ENCODE measurements at places on chromosomes 5 and 9.
A peak's percentile ranks its signal among the peaks of the same experiment; 100 is the strongest.

DNA sequence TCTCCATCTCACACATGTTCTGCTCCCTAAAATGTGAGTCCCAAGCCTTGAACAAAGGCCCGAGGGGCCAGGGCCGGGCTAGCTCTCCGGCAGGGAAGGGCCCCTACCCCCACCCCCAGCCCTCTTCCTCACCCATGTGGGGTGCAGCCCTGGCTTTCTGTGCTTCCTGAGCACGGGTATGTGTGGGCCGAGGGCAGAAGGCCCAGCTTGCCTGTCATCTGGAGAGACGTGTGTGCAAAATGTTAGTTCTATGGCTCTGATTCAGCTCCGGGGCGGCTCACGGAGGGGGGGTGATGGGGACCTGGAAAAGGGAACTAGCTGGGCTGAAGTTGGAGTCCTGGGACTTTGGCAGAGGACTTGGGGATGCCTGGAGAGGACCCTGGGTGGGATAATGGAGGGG is 90.3 kb upstream of the ARAP3 start:
- no peak for DNase-seq

GRCh38 chr5:178542455-178542854 is 47.7 kb downstream of the COL23A1 start:
- DNase-seq = no peak

GRCh38 chr5:133245191-133246052 is 193.6 kb downstream of the HSPA4 start:
- peak; percentile 66 for DNase-seq

GRCh38 chr9:87431837-87432236 is 65.8 kb upstream of the DAPK1 start:
- DNase-seq = no peak

- no peak for DNase-seq
Observed at GRCh38 chr9:106324591-106325280, 538.2 kb upstream of the ZNF462 start.

GRCh38 chr5:90438100-90438499 is 28.5 kb upstream of the CETN3 start:
- no peak for DNase-seq

GRCh38 chr9:35729700-35730485 is 2.1 kb downstream of the TLN1 start:
- DNase-seq = peak; percentile 78

- no peak for DNase-seq
Observed at GRCh38 chr5:155299386-155300005, 285.9 kb downstream of the KIF4B start.

DNA sequence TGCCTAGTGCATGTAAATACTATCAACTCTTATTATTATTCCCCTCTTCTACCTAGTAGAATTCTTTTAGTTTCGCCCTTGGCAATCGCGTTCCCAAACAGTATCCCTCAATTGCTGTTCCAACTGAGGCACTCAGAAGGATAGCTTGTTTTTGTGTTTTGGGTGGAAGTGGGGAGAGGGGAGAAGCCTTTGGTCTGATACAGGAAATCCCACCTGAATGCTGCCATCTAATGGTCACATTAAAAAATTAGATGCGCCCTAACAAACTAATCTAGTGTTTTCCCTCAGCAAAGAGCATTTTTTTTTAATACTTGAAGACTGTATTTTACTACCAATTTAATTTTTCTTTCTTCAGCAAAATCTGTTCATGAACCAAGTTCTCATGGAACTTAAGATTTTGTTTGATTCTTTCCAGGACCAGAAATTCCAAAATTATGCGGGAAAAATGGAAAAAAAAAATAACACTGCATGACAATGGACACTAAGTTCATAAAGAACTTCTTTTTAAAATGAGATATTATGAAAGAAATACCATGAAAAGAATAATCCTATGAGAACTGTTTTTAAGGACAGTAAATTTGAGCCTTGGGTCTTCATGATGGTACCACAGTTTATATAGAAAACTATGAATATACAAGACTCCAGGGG is 22.2 kb upstream of the GLDC start:
- DNase-seq = no peak

- DNase-seq = peak; percentile 69
Observed at GRCh38 chr9:95852059-95853032, 23.1 kb upstream of the ERCC6L2 start.

DNA sequence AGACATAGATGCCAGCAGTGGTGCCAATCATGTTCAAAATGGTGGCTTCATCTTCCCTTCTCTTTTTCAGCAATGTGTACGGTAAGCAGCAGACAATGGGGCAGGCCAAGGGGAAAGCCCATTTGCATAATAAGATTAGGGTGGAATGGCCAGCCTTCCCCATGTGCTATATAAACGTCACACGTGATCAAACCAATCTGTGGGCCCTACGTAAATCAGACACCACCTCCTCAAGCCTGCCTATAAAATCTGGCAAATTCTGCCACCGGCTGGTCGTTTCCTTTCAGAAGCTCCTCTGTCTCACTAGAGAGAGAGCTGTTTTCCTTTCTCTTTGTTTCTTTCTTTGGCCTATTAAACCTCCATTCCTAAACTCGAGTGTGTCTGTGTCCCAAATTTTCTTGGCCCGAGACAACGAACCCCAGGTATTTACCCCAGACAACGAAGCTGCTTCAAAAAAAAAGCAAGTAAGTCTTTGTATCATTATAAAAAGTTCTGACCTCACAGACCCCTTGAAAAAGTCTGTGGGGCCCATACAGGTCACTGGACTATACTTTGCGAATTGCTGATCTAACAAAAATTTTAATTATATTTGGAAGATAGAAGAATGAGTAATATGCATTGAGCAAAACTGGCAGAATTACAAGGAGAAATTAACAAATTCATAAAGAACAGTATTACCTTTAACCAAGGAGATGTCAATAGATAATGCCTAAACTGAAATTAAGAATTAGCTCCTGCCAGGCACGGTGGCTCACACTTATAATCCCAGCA is 15.2 kb downstream of the ZBTB5 start:
- no peak for DNase-seq

- no peak for DNase-seq
Observed at GRCh38 chr5:96967400-96967799, 31.5 kb downstream of the LNPEP start.

GRCh38 chr5:178476531-178476930 is 113.7 kb downstream of the COL23A1 start:
- DNase-seq = no peak

GRCh38 chr5:134136221-134136631 is 21.7 kb downstream of the TCF7 start:
- no peak for DNase-seq

DNA sequence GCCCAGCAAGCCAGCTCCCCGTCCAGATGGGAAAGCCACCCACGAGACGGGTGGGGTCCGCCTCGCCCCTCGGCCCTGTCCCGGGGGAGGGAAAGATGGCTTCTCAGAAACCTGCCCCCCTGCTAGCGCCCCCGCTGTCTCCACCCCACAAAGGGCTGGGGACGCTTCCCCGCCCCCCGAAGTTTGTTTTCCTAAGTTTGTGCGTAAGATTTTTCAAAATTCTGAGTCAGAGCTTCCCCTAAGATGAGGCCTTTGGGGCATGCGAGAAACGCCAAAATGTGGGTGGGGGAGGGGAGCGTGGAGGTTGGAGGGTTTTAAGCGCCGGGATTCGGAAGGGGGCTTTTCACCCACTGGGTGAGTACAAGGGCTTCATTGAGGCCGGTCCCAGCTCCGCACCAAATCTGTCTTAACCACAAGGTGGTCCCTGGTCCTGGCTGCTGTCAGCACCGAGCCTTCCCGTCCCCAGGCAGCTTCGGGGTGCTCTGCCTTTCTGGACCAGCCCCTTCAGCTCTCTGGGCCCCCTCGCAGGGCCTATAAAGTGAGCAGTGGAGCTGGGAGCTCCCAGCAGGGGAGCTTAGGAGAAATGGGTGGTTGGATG is 32.3 kb downstream of the PRRX2 start:
- no peak for DNase-seq

- no peak for DNase-seq
Observed at GRCh38 chr9:137302449-137303150, 529 bp upstream of the NRARP start.

DNA sequence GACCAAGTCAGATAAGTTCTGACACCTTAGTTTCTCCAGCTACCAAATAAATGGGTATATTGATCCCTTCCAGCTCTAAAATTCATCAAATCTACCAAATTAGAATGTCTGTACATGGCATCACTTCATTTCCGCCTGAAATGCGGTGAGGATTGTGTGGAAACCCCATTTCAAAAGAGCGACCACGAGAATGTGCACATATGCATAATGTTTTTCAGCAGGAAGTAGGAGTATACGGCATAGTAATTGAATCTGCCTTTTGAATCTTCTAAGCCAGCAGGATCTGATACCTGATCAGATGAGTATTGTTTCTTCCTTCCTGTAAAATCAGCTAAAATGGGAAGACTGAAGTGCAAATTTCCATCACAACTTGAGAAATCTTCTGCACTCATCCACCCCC is 418.6 kb downstream of the TMEM38B start:
- no peak for DNase-seq

- no peak for DNase-seq
Observed at GRCh38 chr9:90880066-90880465, 78.4 kb downstream of the SYK start.

- DNase-seq = no peak
Observed at GRCh38 chr5:25544652-25545249, 900.0 kb upstream of the CDH10 start.

DNA sequence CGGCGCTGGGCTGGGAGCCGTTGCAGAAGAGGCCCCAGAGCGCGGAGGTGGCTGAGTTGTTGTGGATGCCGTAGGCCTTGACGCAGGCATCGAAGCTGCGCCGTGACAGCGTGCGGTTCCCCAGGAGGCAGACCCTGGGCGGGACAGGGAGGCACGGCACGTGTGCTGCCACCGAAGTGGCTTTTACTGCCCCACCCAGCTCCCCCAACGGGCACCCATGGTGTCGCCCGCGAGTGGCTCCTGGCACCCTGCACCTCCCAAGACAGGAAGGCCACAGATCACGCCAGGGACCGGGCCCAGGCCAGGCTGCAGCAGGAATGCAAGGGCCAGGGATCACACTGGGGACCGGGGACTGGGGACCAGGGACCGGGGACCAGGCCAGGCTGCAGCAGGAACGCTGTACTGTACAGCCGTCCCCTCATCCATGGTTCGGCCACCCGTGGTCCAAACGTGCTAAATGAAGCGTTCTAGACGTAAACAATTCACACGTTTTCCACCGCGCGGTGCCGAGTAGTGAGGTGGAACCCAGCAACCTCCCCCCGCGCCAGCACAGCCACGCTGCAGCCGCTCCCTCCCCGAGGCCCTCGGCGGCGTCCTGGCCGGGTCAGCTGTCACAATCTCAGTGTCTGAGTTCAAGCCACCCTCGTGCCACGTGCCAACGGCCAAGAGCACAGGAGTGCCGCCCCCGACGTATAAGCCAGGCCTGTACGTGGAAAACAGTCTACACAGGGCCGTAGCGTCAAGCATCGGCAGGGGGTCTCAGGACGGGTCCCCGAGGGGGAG is 27.8 kb downstream of the SLC12A7 start:
- no peak for DNase-seq

- DNase-seq = no peak
Observed at GRCh38 chr5:33408816-33409215, 31.9 kb upstream of the TARS1 start.

GRCh38 chr5:172002310-172002709 is 4.1 kb downstream of the FBXW11 start:
- DNase-seq = peak; percentile 68

- DNase-seq = no peak
Observed at GRCh38 chr5:26582350-26583045, 455.9 kb downstream of the CDH9 start.

DNA sequence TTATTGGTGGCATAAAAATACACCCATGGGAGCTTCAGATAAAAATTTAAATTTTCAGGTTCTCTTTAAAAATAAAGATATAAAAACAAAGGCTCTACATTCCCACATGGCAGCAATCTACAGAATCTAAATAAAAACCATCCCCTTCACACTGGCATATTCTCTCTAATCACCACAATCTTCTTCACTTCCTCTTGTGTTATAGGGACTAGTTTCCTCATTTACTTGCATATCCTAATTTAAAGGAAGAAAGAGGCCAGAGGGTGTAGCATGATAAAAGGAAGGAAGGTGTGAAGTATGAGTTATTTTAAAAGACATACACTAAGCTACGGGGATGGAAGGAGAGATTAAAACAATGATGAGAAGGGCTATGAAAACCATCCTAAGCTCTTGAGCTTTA is 390.5 kb downstream of the ZNF608 start:
- no peak for DNase-seq

DNA sequence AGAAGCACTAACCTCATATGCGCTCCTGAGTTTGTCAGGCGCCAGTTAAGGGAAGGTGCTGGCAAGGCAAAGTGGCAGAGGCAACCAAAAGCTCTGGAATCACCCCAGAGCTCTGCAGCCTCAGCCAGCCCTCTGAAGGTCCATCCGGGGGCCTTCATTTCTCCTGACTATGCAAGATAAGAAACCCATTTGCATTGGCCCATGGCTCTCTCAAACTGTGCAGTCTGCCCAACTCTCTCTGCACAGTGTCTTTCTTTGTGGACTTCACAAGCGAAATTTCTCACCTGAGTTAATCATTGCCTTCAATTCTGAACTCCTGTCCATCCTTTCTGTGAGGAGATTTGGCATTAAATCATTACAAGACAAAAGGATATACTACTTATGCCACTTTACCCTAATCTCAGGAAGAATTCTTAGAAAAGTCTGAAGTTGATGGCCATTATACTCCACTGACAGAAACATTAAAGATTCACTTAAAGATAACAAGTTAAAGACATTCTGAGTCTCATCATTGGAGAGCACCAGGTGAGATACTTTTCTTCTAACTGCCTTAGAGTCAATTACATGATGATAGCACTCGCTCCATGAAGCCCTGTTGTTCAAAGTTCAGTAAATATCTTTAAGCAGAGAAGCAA is 235.6 kb downstream of the SPOCK1 start:
- no peak for DNase-seq

- no peak for DNase-seq
Observed at GRCh38 chr5:149975409-149975808, 14.9 kb downstream of the SLC26A2 start.

DNA sequence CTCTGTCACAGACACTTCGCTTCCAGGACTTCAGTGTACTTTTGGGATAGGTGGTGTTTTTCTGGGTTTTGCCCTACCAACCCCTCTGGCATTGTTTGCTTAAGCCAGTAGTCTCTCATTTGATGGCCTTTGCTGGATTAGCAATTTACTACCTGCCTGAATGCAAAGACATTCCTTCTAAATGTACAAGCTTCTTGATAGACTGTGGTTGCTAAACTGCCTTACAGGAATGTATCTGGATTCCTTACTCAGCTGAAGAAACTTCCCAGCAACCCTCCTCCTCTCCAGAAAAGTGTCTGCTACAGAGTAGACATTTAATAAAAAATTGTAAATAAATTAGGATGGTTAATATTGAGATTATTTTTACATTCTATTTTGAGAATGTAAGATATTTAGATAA is 1916.7 kb downstream of the EFNA5 start:
- DNase-seq = no peak

GRCh38 chr5:145629047-145629446 is 206.1 kb downstream of the PRELID2 start:
- DNase-seq = no peak

- no peak for DNase-seq
Observed at GRCh38 chr5:86748538-86749105, 130.9 kb downstream of the COX7C start.

DNA sequence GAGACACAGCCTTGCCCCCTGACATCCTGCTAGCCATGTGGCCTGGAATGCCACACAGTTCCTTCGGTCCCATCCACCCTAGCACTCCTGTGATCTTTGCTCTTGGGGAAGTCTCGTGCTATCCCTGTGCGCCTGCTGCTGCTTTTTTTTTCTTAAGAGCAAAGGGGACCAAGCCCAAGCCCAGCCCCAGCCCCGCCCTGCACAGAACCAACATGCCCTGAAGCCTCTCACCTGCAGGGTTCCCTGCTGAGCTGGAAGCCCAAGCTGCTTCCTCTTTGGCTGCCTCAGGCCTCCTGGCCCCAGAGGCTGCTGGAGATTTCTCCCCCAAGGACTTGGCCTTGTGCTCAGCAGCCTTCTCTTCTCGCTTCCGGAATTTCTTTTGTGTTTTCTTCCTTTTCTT is 1.8 kb downstream of the SURF6 start:
- DNase-seq = no peak

Measured in activated CD4-positive, alpha-beta T cell treated with anti-CD3 and anti-CD28 coated beads, Interleukin-2, amount 10 ng/mL, durations not matched to agents 24 days and 14 days (primary cell).